Hematopoietic multipotent progenitor cell treated with erythropoietin and hydrocortisone succinate and interleukin-3 and kit ligand, for 15 days (in vitro differentiated cells): ENCODE measurements at places on chromosomes 3 and 15.

GRCh38 chr3:49629866-49630265 is 44.3 kb upstream of the APEH start:
- DNase-seq: no peak

DNA sequence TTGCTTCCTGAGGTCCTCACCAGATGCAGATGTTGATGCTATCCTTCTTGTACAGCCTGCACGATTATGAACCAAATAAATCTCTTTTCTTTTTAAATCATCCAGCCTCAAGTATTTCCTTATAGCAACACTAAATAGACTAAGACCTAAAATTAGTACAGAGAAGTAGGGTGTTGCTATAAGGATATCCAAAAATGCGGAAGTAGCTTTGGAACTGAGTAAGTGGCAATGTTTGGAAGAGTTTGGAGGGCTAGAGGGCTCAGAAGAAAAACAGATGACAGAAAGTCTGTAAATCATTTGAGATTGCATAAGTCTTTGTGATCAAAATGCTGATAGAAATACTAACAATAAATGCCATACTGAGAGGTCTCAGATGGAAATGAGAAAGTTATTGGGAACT is 894.9 kb downstream of the DIPK2A start:
- DNase-seq: no peak

GRCh38 chr3:119293871-119294695 is at the start of gene ARHGAP31:
Gene ARHGAP31, plus strand, starts transcription at chr3:119294383. Its CDS starts 522 bp downstream, at chr3:119294905.
- peak; percentile 14 for DNase-seq

DNA sequence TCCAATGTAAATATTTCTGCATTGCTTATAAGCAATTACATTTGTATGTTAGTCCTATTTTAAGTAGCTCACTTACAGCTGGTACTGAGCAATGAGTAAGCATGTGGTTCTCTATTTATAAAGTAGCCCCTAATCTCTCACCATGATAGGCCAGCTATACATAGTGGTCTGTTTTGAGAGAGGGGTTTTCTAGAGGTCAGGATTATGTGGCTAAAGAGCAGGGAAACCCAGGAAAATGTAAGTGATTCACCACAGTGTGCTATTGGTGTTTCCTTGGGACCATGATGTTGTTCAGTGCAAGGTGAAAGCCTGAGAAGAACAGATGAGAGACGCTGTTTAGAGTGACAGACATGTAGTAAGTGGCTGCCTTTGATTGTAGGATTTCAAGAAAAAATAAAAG is 26.4 kb downstream of the RBMS3 start:
- DNase-seq: no peak

GRCh38 chr15:62894322-62895085 is 148.0 kb upstream of the TPM1 start:
- DNase-seq: no peak

- DNase-seq: peak; percentile 13
Measured at GRCh38 chr3:112132975-112133448, at the start of gene GCSAM. Gene GCSAM, minus strand, starts transcription at chr3:112133248. Its CDS starts 128 bp downstream, at chr3:112133120.

DNA sequence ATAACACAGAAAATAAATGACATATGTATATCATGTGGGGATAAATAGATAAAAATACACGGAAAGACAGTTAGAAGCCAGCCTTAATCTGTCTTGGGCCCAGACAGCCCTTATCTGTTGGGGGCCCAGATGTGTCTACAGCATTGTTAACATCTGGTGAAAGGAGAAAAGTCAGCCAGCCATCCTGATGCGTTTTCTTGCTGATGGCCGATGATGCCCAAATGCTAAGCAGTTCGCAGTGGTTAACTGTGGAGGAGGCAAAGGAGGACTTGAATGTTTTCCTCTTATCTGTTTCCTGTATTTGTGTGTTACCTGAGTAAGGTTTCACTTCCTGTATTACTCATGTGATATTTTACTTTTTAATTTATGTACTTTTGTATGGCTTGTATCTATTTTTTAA is 46.2 kb downstream of the NOX5 start:
- no peak for DNase-seq

GRCh38 chr3:12708584-12709192 is 44.8 kb upstream of the RAF1 start:
- DNase-seq: no peak

DNA sequence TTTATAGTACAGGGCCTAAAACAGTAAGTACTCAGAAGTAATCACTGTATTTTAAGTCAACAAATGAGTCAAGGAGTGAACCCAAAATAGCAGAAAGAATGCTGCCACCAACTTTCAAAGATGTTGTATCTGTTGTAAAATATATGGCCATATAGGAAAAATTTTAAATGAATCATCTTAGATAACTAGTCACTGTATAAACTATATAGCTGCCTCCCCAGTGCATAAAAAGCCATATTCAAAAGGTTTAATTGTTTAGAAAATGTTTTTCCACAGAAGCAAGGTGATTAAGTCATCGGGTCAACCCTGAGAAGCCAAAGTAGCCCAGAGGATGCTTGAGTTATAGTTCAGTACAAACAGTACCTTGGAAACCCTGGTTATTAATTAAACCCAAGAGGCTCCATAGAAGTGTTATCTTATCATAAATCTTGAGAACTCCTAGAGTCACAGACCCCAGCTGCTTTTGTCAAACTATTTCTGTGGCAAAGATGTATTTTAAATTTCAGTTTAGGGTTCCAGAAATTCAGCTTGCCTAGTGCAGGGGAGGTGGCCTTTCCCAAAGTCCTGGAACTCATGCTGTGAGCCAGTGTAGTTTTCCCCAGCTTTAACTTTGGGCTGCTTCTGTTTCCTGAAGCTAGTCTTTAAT is 39.2 kb downstream of the MBNL1 start:
- no peak for DNase-seq

GRCh38 chr15:39887832-39888231 is 32.2 kb downstream of the GPR176 start:
- DNase-seq: peak; percentile 49

DNA sequence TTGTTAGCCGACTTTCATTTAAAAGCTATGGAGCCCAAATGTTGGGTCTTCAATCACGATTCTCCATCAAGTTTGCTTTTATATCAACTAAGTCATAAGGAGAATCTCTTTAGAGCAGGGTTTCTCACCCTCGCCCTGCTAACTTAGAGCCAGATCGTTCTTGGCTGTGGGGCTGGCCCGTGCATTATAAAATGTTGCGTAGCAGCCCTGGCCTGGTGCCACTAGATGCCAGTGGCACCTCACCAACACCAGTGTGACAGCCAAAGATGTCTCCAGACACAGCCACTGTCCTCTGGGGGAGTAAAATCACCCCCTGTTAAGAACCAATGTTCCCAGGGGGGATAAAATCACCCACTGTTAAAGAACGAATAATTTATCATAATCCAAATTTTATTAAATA is 226.1 kb downstream of the OCA2 start:
- no peak for DNase-seq

DNA sequence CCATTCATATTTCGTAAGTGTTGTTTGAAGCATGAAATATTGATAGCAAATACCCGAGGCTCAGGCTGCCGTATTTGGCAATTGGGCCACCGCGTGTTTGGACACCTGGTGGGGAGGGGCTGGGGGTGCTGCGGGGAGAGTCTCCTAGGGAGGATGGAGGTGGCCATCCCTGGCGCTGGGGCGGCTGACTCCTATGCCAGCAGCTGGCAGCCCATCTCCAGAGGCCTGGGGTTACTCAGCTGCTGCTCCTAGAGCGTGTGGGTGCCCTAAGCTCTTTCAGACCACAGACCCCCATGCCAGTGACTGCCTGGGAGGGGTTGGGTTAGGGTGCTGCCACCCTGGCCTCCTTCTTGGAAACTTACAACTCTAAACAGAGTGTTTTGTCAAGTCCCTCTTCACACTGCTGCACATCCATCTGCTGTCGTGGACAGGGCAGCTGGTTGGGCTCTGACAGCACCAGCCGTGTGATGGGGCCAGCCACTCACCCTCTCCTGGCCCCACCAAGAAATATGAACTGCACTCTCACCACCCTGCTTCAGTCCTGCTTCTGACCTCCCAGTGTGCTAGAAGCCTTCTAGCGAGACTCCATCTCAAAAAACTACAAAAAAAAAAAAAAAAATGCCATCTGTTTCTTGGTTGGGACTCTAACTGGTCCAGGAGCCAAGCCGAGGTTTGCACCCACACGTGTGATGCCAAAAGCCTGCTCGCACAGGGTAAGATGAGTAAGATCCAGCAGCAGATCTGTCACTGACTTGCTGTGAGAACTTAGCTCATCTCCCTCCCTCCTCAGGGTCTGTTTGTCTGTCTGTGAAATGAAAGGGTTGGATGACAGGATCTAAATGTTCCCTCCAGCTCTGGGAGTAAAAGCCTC is 156.2 kb downstream of the MEGF11 start:
- DNase-seq: no peak

DNA sequence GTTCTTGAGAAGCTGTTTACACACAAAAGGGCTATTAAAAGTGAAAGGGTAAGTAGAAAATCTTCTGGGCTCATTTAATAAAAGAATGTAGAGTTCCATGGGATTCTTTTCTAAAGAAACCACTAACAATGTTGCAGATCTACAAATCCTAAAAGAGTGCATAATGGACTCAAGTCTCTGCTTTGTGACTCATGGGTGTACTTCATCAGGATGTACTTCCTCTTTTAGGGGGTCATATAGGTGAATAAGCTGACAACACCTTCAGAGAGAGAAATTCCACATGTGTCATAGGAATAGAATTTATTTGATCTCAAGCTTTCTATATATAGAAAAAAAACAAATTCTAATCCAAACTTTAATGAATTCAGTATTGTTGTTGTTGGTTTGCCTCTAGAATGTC is 355.5 kb downstream of the TIGIT start:
- DNase-seq: no peak

GRCh38 chr15:101528108-101528916 is 38.8 kb upstream of the PCSK6 start:
- no peak for DNase-seq

DNA sequence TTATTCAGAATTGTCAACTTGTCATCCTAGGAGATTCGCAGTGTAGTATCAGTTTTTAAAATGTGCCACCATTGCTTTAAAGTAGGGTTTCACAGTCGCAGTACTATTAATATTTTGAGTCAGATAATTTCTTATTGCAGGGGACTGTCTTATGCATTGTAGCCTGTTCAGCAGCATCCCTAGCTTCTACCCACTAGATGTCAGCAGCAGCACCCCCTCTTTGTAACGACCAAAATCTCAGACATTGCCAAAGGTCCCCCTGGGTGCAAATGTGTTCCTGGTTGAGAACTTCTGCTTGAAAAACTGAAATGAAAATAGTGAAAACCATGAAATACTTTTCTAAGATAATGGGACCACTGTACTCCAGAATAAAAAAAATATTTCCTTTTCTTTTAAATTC is 474.8 kb downstream of the CNTN3 start:
- no peak for DNase-seq

- no peak for DNase-seq
Measured at GRCh38 chr3:112372396-112372795, 39.4 kb downstream of the CD200 start.

- DNase-seq: no peak
Measured at GRCh38 chr3:47149339-47149933, 14.5 kb downstream of the SETD2 start.

DNA sequence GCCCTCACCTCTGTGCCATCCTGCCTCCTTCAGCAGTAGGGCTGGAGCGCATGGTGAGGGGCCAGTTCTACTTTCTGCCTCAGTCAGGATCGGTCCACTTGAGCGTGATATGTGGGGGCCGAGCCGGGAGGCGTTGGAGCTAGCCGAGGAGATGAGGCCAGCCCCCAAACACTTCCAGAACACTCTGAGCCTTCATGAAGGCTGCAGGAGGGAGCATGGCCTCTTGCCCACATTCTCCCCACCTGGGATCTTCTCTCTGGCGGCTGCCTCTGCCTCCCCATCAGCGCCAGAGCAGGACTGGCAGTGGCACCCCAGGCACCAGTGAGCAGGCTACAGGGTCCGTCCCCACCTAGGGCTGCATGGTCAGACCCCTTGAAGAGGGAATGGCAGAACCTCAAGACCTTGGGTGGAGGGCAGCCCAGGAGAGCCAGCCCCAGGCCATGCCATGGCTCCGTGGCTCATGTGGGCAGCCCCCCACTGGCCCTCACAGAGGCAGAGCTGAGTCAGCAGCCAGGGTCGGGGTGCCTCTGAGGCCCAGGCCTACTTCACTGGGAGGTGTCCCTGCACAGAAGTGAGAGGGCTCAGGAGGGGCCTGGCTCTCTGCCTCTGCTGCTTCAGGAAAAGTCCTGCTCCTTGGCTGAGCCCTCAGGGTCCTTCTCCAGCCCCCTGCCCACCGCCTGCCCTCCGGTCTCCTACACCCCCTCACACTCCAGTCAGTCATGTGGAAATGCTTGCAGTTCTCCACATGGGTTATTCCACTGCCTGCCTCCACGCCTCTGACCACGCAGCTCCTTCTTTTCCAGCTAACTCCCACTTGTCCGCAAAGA is 28.1 kb upstream of the CYP11A1 start:
- DNase-seq: no peak

GRCh38 chr3:42216302-42216701 is 49.7 kb downstream of the CCK start:
- DNase-seq: no peak
